ENCODE measurements at places on chromosomes 11 and 22. TPM values are rescaled to one million over a fixed set of nuclear protein-coding genes. Genes with fewer than 3 reads are reported as not detected.

GRCh38 chr11:35383953-35384352 is 35.4 kb downstream of the SLC1A2 start:
- DNase-seq: no peak

Gene ANO1
- total RNA-seq: 8.4 TPM

Gene DKK3
- 140 TPM for total RNA-seq

Gene CTSW
- total RNA-seq: not detected

DNA sequence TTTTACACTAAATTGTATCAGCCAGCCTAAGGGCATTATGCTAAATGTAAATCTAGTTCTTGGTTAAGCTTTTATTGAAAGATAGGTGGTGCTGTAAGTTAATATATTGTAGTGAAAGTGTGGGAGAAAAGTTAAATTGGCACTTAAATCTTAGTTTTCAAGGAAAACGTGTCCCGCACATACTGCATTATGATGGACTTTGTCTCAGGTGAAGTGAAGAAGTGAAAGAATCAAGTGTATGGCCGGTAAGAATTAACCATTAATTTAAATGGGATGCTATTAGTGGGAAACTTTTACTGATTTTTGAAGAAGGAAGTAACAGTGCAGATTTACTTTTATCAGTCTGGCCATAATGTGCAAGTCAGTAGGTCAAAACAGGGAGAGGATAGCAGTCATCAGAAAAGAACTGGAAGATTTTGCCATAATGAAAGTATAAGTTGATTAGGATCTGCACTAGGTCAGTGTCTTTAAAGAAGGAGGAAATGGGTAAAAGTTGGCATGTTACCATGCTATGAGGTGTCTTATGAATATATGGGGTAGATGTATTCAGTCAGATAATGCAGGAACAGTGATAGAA is 81.6 kb downstream of the PDHX start:
- DNase-seq: no peak

GRCh38 chr11:1877211-1878136 is 14.2 kb downstream of the PRR33 start:
- DNase-seq: no peak

DNA sequence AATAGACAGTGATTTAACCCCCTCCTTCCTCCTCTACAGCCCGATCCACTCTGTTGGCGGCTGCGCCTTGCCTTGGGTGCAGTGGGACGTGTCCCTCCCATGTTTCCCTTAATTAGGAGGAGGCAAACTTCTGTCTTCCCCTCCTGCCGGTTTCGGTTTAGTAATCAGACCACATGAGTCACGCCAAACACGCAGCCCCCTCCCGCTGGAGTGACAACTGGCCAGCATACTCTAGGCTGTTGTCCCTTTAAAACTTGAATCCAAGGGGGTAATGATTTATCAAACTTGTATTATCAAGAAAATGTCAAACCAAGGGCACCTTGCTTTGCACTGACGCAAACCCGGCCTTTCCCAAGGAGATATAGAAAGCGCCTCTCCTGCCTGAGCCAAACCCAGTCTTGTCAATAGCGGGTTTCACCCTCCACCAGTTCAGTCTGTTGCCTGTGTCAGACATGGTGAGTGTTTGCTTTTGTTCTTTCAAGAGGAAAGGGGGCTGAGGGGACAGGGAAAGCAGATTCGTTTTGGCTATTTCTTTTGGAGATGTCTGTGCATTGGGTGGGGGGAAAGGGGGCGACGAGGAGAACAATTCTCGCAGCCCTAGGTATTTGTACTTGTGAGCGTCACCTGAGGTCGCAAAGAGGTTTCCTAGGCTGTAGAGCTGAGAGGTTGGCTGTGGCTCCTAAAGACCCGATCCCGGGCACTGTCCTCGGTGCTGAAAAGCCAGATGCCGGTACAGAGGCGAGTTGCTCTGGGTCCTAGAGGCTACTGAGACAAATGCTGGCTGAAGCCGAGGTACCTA is at the start of gene SLC6A5:
Gene SLC6A5 (plus strand): TSS at position 388 of the 799 bp plus-strand sequence. CDS start 65 bp downstream, at position 453.
- no peak for DNase-seq

- DNase-seq: peak; percentile 81
Measured at GRCh38 chr11:66743271-66743968, 14.4 kb upstream of the SPTBN2 start.

Gene CREB3L1
- total RNA-seq: 2.4 TPM

Gene ISX
- total RNA-seq: not detected

DNA sequence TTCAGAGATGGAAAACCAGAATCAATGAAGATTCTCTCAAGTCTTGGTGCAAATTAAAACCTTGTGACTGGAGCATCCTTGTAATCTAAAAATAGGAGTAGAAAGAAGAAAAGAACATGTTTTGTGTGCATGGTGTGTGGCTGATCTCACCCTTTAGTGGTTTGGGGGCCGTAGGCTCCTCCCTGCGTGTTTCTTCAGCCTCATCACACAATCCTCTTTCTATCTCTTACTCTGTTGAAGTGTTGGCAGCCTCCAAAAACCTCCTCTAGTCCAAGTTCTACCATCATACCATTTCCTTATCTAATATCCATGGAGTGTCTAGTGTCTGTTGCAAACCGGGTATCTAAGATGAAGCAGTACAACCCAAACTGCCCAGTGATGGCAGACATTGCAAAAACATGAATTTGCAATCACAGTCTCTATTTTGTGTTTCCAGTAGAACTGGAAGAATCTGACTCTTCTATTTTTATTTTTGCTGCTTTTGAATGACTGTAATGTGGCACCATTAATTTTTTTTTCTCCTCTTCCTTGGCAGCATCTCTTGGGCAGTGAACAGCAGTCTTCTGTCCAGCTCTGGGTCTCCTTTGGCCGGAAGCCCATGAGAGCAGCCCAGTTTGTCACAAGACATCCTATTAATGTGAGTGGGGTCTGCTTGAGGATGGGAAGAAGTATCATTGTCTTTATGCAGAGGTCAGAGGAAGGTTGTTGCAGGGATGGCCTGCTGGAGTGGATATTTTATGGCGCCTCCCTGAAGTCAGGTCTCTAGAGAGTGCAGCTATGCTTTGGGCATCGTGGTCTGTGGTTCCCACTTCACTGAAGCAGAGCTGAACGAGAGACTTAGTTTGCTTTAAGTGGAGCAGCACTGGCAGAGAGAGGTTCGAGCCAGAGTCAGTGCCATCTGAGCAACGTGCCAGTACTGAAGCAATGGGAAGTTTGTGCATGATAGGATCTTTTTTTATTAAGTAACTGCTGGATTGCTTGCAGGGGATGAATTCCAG is 60.0 kb upstream of the SORL1-AS1 start:
- DNase-seq: no peak

Gene CYP2R1
- total RNA-seq: 30.8 TPM

DNA sequence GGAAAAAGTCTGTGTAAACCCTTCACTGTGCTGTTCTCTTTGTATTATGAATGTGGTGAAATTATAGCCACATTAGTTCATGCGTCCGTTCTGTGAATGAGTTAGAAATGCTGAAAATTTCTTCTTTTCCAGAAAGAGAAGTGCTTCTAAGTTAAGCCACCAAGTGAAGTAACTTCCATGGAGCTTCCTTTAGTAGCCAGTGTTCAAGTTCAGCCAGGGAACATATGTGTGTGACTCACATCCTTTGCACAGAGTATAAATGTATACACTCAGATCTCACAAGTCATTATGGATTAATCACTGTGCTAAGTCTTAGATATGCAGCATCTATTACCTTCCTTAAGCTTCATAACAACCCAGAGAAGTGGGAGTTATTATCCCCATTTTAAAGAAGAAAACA is 3.1 kb upstream of the MMP8 start:
- no peak for DNase-seq

Data from cerebellum (tissue), 4 donors.